ENCODE measurements at places on chromosomes 7 and 10.

DNA sequence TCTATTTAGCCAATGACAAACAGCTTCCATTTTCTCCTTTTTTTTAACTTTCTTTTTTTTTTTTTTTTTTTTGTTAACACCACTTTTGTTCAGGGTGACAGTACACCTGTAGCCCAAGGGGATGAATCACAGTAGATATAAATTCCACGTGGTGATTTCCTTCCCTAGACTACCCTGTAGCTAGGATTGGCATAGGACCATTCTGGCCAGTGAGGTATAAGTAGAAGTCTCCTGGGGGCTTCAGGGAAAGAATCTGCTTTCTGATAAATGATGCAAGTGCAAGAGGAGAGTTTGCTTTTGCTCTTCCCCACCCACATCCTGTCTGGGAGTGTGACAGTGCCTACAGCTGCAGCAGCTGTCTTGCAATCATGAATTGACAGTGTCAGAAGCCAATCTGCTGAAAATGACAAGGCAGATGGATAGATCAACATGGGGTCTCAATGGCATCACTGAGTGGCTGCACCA is 63.2 kb upstream of the TOMM7 start:
- DNase-seq, result peak; percentile 51

GRCh38 chr7:137169282-137169698 is 174.2 kb downstream of the PTN start:
- DNase-seq, result no peak

DNA sequence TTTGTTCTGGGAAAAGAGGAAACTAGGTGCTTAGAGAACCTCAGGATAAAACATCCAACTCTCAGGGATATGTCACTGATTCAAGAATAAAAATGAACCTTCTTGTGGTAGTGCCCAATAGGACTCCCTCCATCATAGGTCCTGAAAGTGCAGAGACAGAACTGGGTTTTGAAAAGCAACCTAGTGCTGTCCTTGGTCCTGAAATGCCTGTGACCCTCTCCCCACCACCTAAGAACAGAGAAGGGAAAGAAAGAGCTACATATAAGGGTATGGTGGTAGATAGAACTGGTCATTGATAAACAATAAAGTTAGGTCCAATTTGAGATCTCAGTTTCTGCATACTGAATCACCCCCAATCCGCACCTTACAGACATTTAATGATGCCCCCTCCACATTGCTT is 953.3 kb downstream of the XPNPEP1 start:
- DNase-seq, result no peak

GRCh38 chr7:70694971-70695794 is 436.8 kb upstream of the GALNT17 start:
- no peak for DNase-seq

DNA sequence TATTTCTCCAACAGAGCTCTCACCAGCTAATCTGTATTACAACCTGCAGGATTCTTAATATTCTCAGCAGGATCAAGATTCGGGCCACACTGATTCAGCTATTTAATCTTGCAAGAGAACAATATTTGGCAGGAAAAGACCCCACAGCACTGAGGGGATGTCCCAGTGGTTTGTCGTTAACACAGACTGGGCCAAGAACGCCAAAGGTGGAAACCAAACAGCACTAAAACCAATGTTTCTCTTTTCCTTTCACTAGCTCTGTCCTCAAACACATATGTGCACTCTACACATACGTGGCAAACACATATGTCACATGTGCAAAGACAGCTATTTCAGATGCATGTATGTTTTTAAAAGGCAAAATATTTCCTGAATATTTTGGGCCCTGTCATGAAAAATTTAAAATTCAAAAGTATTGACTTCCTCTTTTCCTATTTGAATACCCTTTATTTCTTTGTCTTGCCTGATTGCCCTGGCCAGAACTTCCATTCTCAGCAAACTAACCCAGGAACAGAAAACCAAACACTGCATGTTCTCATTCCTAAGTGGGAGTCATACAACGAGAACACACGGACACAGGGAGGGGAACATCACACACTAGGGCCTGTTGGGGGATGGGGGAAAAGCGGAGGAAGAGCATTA is 51.7 kb upstream of the NEBL start:
- DNase-seq, result no peak

- DNase-seq, result no peak
These were observed 8.5 kb upstream of the IL2RA start for GRCh38 chr10:6070660-6071059.

GRCh38 chr10:31604646-31605170 is 285.7 kb downstream of the ZEB1 start:
- DNase-seq, result no peak

- no peak for DNase-seq
These were observed 34.4 kb downstream of the COL13A1 start for GRCh38 chr10:69835875-69836730.

DNA sequence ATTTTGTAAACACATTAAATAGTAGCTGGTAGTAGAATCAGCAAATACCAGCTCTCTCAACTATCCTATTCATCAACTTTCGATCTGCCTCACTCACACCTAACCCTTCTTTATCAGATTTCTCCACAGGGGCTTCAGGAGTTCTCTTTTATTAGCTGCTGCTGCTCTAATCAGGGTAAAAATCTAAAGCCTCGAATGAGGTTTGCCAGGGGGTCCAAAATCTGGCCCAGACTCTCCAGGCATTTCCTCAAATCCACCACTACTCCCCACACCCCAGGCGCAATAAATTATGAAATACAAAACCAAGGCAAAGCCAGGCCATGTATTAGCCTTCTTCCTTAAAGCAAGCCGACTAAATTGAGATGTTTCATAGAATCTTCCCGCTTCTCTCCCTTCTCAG is 2.3 kb downstream of the RNF216 start:
- no peak for DNase-seq

- DNase-seq, result no peak
These were observed 50.7 kb downstream of the AKR1D1 start for GRCh38 chr7:138126928-138127327.

DNA sequence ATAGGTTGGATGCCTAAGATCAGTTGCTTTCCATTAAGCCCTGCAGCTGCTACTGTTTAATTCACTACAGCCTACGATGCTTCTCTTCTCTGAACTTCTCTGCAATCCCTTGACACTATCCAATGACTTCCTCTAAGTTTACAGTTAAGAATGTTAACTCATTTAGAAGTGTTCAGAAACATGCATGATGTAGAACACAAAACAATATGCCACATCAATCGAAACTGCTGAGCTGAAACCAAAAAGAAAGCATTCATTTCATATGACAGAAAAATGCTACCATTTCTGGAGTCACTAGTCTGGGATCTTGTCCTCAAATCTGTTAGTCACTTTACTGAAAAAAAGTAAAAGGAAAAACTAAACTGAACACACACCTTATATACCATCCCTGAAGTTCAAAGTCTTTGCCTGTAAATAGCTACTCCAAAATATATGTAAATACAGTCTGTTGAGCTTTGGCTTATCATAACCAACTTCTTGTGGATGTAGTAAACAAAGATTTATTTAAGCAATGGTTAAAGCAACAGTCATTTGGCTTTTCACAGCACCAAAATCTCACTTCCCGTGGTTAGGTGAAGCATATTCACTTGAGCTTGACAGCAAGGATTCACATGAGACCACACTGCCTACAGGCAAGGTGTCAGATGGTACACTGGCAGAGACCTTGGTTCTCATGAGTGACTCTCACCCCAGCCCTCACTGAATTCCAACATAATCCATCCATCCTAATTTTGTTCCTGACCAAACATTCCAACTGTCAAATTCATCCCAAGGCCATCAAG is 187.0 kb downstream of the PPP1R17 start:
- DNase-seq, result no peak

DNA sequence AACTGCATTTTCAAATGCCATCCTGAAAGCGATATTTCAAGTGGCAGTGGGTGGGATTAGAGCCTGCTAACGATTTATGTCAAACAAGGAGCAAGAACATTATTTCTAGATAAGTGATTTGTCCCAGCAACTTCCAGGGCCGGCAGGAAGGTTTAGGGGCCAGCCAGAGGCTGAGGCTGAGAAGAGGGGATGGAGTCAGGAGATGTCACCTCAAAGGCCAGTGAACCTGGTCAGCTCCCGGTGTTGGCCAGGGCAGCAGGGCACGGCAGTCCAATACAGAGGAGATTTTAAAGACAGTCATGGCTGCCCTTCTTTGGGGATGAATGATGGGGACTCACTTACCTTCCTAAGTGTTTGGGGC is 105.7 kb upstream of the PPIF start:
- DNase-seq, result no peak

- DNase-seq, result no peak
These were observed 120.0 kb downstream of the SRPK2 start for GRCh38 chr7:105268511-105269392.

DNA sequence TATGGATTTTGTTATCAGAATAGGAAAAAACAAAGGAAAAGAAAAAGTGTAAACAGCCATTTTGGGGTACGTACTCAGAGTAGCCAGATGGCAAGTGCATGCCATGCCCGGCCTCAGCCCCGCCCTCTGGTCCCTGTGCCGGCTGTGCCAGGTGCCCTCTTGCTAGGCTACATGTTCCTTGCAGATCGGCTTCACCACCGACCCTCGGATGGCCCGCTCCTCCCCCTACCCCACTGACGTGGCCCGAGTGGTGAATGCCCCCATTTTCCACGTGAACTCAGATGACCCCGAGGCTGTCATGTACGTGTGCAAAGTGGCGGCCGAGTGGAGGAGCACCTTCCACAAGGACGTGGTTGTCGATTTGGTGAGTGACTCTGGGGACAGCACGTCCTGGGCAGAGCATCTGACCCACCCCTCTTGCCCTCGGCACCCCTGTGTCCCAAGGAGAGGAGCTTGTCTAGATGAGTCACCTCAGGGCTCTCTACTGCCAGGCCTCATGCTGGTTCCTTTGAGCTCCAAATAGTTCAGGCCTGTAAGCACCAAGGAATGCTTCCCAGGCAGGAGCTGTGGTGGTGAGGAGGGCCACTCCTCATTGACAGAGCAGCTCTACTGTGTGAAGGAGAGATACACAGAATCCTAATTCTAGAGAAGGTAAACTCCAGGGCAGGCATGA is 54.9 kb upstream of the ZMIZ2 start:
- DNase-seq, result no peak

- DNase-seq, result no peak
These were observed 179.3 kb downstream of the TFEC start for GRCh38 chr7:115851291-115851690.

- DNase-seq, result no peak
These were observed 28.5 kb downstream of the GET4 start for GRCh38 chr7:904847-905246.

DNA sequence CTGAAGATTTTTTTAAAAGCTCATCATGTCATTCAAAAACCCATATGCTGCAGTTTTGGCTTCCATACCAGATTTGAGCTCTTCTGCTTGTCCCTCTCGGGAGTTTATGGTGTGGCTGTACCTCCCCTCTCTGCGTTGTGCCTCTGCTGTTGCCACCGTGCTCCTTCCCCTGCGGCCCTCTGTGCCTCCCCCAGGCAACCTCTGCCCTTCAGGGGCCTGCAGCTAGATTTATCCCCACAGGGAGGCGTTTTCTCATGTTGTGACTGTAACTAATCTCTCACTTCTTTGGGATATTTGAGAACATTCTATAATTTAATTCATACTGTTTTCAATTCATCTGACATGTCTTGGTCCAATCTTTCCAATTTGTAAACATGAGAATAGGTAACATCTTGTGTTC is 52.7 kb downstream of the TASOR2 start:
- DNase-seq, result no peak

DNA sequence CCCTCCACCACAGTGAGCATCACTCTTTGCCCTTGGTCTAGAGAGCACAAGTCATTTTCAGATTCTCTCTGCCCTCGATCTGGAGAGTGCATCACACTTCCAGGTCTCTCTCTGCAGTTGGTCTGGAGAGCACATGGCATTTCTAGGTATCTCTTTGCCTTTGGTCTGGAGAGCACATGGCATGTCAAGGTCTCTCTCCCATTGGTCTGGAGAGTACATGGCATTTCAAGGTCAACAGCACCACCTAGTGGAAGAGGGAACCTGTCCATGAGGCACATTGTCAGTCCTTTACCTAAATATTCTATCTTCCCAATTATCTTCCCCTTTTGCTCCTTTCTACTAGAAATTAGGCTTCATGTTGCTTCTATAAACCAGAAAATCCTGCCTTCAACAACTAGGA is 1139.4 kb downstream of the XPNPEP1 start:
- DNase-seq, result no peak

GRCh38 chr7:18753972-18754610 is 258.5 kb downstream of the HDAC9 start:
- no peak for DNase-seq

DNA sequence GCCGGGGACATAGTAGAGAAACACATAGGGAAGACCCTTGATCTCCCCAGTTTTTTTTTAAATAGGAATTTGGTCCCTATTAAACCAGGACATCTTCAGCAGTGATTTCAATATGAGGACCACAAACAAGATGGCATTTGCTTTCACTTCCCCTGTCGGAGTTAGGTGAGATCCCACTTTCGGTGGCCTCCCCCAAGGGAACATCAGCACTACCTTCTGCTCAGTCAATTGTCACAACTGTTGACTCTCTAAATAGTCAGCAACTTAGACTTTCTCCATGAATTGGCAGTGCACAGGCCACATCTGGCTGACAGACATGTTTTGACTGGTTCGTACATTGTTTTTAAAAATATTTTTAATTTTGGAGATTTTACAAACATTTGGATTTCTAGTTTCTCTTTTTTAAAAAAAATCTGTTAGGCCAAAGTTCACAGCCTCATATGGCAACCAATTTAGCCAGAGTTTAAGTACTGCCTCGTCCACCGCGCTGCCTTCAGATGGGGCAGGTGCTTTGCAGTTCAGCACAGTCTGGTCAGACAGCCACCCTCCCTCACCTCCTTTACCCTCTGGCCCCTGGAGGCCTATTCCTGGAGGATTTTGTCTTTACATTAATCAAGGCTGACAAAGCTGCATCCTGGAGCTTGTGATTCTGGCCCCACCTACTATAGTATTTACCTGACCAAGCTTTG is 139.2 kb upstream of the PRR15 start:
- no peak for DNase-seq

DNA sequence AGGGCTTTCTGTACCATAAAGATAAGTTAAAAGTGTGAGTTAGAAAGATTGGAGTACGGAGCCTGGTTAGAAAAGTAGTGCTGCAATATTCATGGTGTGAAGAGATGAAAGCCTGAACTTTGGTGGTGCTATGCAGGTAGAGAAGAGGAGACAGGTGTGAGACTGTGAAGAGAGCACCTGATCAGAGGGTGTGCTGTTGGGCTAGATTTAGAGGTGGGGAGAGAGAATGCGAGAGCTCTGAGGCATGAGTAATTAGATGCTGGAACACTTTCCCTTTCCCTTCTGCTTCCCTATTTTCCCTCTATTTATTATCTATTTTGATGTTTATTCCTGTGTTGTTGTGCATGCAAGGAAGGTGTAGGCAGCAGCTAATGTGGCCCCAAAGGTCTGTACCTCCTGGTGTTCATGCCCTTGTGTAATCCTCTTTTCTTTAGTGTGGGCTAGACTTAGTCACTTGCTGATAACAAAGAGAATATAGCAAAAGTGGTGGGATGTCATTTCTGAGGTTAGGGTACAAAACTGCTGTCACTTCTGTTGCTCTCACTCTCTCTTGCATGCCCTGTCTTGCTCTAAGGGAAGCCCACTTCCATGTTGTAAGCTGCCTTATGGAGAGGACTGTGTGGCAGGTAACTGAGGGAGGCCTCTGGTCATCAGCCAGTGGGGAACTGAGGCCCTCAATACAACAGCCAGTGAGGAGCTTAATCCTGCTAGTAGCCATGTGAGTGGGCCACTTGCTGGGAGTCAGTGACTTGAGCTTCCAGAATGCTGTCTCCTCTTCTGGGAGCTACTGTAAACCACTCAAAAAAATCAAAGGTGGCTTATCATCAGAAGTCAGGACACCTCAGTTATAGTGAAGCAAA is 2.6 kb upstream of the ATXN7L1 start:
- no peak for DNase-seq

GRCh38 chr7:130388671-130389070 is 8.4 kb downstream of the CPA1 start:
- DNase-seq, result no peak

GRCh38 chr10:26624006-26624405 is 73.5 kb upstream of the PDSS1 start:
- DNase-seq, result no peak

Measured in activated naive CD8-positive, alpha-beta T cell treated with anti-CD3 and anti-CD28 coated beads, Interleukin-2, amount 50 U/mL, for 16 hours (primary cell).